Motor neuron (in vitro differentiated cells): ENCODE measurements at places on chromosomes 1 and 21. TPM values are rescaled to one million over a fixed set of nuclear protein-coding genes. Genes with fewer than 3 reads are reported as not detected.

GRCh38 chr1:203765029-203765837 lies at the start of gene LAX1:
LAX1 (plus strand) TSS chr1:203765183; CDS start chr1:203765566, 383 bp downstream.
- no peak for ATAC-seq

DNA sequence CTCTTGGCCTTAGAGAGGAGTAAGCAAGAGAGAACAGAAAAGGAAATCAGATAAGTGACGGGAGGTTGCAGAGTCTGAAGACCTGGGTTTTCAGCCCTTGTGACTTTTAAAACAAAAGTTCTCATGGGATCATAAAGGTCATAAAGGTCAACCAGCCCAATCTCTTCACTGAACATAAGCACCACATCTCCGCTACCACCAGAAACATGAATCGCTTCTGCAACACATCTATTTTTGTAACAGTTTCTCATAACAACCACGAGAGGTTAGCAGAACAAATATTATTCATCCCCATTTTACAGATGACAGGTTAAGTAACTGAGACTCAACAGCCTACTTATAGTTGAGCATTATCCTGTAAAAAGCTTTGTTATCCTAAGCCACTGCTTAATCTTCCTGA lies 5.9 kb downstream of the TRAPPC3 start:
- no peak for ATAC-seq

The CDC7 gene
- total RNA-seq: 17.3 and 19.9 TPM in 2 replicates

DNA sequence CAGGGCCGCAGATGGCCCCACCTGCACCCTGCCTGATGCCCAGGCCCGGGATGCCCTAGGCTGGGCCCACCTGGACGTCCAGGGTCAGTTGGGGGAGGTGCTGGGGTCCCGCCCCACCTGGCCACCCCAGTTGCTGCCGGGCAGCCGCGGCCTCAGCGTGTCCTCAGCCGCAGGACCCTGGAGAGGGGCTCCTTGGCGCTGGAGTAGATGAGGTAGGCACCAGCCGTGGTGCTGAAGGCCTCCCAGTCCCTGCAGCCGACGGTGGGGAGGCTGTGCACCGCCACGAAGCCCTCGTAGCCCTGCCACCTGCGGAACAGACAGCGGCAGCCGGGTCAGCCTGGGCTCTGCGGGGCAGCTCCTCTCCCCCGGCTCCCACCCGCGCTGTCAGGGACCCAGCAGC lies 40.4 kb downstream of the KRTAP10-1 start:
- no peak for ATAC-seq

The LRRC38 gene
- 0.17 TPM in 1 of 2 replicates, not detected in the other for total RNA-seq

The S100A9 gene
- not detected in 2 replicates for total RNA-seq

DNA sequence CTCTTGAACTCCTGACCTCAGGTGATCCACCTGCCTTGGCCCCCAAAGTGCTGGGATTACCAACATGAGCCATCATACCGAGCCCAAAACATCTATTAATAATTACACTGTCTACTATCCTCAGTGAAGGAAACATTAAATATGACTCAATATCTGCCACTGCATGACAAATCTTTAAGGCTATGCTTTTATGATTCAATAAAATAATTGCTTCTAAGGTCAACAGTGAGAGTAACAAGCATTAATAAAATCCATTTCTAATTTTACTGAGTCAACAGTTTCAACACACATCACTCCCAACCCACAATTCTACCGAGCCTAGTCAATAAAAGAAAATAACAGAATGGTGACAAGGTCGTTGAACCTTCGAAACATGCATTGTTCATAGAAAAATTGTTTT lies 125.5 kb upstream of the CHRM3 start:
- ATAC-seq: no peak

- no peak for ATAC-seq
Observed at GRCh38 chr21:43203591-43203990, 34.8 kb downstream of the CRYAA start.

The SEMA4A gene
- total RNA-seq: 6.1 and 9.5 TPM in 2 replicates

DNA sequence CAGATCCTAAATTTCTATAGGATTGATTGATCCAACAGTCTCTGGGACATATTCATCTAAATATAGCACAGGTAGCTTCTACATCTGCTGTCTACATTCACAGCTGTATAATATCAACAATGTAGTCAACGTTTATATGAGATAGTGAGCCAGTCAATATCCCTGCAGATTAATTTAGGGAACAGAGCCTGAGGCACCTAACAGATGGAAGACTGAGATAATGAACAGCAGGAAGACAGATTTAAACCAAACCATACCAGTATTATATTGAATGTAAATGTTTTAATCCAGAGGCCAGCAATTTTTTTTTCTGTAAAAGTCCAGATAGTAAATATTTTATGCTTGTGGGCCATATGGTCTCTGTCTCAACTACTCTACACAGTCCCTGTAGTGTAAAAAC lies 2072.4 kb downstream of the MRPL39 start:
- ATAC-seq: no peak

DNA sequence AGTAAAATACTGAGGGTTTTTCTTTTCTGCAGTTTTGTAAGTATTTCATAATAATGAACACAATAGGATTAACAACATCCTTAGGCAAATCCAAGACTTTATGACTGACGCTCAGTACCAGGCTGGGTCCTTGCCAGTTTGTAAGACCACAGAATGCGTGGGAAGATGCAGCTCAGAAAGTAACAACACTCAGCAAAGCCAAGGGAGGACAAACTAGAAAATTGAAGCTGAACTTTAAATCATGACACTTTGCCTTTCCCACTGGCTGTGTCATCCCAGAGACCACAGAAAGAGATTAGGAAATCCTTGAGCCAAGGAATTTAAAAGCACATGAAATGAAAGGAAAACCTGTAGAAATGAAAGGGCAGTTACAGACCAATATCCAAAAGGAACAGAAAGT lies 426.3 kb upstream of the CHRM3 start:
- ATAC-seq: no peak

DNA sequence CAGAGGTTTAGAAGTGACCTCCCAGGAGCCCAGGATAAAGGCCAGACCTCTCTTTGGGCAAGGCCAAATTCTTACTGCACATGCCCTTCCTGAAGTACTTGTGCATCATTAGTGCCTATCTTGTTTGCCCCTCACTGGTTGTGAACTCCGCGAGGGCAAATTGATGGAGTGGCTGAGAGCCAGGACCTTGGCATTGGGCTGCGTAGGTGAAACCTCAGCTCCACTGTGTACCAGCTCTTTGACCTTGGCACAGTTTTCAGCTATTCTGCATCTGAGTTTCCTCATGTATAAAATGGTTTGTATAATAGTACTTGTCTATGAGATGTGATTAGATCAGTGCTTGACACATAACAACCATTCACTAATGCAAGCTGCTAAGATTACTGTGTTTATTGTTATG lies 11.5 kb downstream of the OTUD3 start:
- no peak for ATAC-seq

DNA sequence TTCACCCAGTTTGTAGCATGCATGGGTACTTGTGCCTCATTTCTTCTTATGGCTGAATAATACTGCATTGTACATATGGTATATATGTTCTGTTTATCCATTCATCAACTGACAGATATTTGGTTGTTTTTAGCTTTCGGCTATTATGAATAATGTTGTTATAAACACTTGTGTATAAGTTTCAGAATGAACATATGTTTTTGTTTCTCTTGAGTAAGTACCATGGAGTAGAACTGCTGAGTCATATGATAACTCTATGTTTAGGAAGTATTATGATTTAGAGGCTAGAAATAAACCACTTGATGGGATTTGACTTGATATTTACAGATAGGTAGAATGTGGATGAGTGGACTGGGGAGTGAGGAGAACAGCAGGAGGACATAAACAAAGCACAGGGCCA lies 48.6 kb downstream of the WNT2B start:
- peak; percentile 51 for ATAC-seq

The KCNQ4 gene
- total RNA-seq: 0.73 and 0.92 TPM in 2 replicates

The MRAP gene
- not detected in 2 replicates for total RNA-seq

DNA sequence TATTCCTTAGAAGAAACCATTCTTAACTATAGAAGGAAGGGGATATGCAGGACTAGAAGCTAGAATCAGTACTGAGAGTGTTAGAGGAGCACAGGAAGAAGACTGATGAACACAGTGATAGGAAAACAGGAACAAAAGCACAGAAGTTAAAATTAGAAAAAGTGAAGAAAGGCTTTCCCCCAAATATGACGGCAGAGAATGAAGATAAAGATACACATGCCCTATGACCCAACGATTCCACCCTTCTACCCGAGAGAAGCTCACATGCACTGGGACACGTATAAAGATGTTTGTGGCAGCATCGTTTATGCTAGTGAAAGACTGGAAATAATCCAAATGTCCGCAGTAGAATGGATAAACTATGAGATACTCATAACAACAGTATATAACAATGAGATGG lies 74.2 kb downstream of the DTL start:
- no peak for ATAC-seq

The BSND gene
- total RNA-seq: 0.15 and 0.38 TPM in 2 replicates

GRCh38 chr1:173049322-173049633 lies 1.5 kb downstream of the TNFSF18 start:
- no peak for ATAC-seq

DNA sequence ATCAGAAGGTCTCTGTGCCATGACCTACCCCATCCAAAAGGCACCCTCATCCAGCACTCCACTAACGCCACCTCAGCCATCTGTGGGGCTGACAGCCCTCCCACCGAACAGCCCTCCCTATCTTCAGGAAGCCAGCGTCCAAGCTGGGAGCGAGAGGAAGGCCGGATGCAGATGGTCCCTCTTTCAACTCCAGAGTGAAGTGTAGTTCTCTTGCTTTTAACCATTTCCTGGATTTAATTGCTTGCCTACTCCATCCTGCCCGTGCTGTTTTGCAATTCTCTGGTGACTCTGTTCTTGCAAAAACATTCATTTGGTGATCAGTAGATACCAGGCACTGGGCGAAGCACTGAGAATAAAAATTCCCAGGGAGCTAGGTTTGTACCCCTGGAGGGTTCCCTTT lies 8.2 kb upstream of the DYRK1A start:
- ATAC-seq: no peak

The ACTN2 gene
- total RNA-seq: 2.4 TPM in 2 replicates

DNA sequence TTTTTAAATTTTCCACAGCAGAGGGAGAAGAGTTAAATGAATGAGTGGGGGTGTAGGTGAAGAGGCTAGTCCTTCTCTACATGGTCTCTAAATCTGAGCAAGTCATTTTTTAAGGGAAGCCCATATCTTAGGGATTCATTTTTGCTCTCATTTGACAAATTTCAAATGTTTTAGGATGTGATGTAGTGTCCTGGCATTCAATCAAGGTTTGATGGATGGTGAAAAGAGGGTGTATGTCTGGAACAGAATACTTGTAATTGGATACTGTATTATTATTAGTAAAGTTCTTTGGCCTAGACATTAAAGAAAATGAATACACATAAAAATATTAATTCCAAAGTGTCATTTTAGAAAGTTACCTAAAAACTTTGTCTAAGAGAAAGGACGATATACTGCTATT lies 167.8 kb upstream of the PTBP2 start:
- no peak for ATAC-seq

GRCh38 chr1:207644852-207645634 lies at the start of gene CR1L:
CR1L (plus strand) TSS chr1:207645133; CDS start chr1:207645234, 101 bp downstream.
- peak; percentile 100 for ATAC-seq

The S100A4 gene
- total RNA-seq: 1.1 and 2.3 TPM in 2 replicates
